ENCODE measurements at places on chromosomes 13 and 19.
A peak's percentile ranks its signal among the peaks of the same experiment; 100 is the strongest.

GRCh38 chr19:17086834-17087233 lies 11.3 kb downstream of the MYO9B start:
- DNase-seq, result no peak

DNA sequence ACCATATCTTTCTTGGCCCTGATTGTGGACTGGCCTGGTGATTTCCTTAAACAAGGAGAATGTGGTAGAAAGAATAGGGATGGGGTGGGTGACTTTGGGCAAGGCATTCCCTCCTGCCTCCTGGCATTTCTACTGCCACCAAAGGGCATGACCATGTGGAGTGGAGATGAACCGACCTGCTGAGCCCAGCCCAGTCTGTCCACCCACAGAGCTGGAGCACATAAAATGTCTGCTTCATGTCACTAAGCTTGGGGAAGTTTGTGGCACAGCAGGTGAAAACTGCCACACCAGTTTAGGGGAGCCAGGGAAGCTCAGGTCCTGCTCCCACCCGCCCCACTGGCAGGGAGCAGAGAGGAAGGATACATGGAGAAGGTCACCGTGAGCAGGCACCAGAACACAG lies 6.3 kb downstream of the TMEM161A start:
- DNase-seq, result no peak

DNA sequence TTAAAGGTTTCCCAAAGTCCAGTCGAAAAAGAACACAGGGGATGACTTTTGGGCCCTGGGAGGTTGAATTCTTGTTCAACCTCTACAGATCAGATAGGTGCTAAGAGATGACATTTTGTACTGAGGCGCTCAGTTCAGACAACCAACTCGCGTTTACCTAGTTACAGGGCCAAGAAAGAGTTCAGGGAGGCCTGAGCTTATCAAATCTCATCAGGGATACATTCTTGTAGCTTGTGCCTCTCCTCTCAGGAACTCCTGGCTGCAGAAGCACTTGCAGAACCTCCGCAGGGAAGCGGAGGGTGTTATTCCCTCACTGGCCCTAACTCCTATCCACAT lies 825 bp downstream of the ZNF776 start:
- DNase-seq, result no peak

GRCh38 chr19:41689993-41690800 lies 2.1 kb upstream of the CEACAM7 start:
- no peak for DNase-seq

DNA sequence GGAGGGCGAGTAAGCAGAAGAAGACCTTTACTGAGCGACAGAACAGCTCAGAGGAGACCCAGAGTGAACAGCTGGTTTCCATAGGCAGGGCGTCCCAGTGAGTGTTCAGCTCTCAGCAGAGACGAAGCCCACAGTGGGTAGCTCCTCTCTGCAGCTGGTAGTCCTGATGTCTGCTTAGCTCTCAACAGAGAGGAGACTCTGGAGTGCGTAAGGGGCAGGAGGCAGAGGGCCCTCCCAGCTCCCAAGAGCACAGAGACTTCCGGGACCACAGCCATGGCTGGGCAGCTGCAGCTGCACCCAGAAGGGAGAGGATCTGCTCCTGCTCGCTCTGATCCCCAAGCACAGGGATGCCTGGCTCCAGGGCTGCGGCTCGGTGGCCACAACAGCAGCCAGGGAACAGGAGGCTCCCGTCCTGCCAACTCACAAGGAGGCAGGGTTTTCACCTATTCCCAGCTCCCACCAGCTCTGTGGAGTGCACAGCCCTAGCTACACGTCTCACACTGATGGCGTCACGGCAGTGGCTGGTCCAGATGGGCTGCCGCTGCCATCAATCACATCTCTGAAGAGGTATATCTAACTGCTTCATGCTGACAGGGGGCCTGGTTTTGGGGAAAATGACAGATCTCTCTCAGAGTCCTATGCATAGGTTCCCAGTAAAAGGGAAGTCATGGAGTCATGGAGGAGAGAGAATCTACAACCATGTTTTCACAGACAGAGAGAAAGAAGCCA lies 2660.1 kb upstream of the PCDH20 start:
- DNase-seq, result peak; percentile 8

DNA sequence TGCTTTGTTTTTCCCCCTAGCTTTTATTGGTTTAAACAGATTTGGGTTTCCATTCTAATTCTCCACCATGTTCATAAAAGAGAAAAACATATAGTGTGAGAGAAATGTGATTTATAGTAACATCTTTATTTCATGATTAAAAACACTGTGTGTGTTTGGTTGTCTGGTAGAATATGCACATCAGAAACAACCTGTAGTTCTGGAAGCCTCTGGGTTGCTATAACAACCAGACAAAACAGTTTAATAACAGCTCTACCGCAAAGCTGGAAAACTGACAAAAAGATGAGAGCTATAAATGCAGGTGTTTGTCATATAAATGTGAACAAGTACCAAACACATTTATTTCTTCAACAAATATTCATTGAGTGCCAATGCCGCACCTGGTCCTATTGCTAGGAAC lies 9.8 kb downstream of the KBTBD6 start:
- DNase-seq, result no peak

DNA sequence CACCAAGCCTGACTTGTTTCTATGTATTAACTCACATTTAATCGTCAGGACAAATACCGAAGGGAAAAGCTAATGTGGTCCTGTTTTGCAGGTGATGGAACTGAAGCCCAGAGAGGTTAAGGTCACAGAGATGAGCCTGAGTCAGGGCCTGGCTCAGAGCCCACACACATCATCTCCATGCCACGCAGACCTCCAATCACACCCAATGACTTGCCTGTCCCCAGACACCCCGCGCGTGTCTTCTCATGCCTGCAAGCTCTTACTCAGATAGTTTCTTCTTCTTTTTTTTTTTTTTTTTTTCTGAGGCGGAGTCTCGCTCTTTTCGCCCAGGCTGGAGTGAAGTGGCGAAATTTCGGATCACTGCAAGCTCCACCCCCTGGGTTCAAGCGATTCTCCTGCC lies 16.4 kb downstream of the SIX5 start:
- DNase-seq, result no peak

DNA sequence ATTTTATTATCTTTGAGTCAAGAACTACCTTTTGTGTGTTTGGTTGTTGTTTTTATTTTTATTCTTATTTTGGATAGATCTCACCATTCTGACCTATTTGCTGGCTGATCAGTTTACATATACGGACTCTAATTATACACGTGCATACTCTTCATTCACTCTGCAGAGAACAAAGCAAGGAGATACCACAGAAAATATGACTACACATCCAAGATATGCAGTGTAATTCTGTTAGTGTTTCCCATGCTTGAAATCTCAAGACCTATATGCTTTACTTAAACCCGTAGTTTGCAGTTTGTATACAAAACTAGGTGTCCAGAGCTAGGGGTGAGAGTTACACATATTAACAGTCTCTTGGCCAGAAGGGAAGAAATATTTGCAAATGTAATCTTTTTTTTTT lies 205.5 kb downstream of the DCLK1 start:
- no peak for DNase-seq

DNA sequence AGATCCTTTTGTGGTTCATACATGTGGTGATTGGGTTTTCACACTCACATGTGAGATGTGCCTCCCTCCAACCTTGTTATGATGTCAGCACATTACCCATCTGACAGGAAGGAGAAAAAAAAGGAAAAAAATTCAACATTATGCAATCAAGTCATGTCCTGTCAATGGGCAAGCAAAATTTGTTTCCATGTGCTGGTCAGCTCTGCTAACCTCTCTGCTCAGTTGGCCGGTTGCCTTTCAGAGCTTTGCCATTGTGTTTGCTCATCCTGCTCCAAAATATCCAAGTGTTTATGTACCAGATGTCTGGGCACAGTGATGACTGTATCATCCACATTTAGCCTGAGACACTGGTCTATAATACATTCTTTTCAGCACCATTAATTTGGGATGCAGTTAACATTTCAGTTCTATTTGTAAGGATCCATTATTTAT lies 27.0 kb upstream of the METTL21C start:
- DNase-seq, result peak; percentile 86

- no peak for DNase-seq
Measured at GRCh38 chr19:38683393-38684077, 36.1 kb downstream of the ACTN4 start.

DNA sequence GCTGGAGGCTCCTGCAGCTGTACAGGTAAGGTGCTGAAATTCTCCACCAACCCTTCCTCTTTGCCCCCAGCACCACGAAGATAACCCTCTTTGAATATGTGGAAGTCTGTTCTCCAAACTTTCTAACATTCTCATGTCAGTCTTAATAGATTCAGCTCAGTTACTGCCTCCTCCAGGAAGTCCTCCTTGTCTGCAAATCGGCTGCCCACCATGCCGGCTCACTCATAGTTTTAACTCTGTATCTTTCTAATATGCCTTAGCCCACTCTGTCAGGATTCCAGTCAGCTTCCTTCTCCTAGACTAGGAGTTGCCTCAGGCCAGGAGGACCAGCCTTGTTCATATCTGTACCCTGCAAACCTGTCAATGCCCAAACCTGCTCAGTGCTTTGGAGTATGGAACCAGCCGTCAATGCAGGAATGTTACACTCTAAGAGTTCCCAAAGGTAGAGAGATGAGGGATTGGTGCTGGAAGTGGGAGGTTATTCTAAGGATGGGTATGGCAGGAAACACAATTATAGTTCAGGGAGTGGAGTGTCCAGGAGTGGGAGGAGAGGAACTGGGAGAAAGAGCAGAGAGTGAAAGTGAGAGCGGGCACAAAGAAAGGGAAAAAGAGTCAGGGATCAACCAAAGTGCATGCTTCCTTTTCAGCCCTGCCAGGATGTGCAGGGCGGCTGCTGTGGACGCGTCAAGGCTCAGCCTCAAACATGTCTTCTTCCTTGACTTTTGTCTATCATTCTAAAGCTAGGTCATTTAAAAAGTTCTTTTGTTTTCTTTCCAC lies 38.0 kb upstream of the ALOX5AP start:
- DNase-seq, result no peak

GRCh38 chr13:76822698-76823267 lies 63.4 kb downstream of the KCTD12 start:
- DNase-seq, result no peak

GRCh38 chr13:113976711-113977684 lies 3.1 kb upstream of the C13orf46 start:
- no peak for DNase-seq

- no peak for DNase-seq
Measured at GRCh38 chr19:13670846-13671245, 93.5 kb upstream of the MRI1 start.

- no peak for DNase-seq
Measured at GRCh38 chr19:50175924-50176323, 12.8 kb upstream of the IZUMO2 start.

- DNase-seq, result no peak
Measured at GRCh38 chr13:98706446-98707110, 45.9 kb downstream of the SLC15A1 start.

DNA sequence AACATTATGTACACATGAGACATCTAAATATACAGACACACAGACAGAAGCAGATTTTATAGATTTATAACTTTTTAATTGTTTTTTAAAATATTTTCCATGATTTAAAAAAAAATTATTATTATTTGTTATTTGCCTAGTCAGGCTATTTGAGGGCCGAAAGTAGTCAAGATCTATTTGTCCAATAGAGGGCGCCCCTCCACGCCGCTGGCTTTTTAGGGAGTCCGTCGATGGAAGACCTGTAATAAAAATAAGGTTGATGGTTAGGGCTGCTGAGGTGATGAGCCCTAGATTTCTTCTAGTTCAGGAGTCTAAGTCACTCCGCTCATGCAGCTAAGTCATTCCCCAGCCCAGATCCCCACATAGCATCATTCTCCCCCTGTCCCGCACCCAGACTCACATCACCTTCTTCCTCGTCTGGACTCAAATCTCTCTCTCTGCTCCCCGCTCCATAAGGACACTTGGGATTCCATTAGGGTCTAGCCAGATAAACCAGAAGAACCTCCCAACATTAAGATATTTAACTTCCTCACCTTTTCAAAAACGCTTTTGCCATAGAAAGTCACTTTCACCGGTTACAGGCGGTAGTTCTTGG lies 33.9 kb upstream of the CEACAM21 start:
- DNase-seq, result no peak

- no peak for DNase-seq
Measured at GRCh38 chr19:49820125-49820524, 2.0 kb downstream of the MED25 start.

DNA sequence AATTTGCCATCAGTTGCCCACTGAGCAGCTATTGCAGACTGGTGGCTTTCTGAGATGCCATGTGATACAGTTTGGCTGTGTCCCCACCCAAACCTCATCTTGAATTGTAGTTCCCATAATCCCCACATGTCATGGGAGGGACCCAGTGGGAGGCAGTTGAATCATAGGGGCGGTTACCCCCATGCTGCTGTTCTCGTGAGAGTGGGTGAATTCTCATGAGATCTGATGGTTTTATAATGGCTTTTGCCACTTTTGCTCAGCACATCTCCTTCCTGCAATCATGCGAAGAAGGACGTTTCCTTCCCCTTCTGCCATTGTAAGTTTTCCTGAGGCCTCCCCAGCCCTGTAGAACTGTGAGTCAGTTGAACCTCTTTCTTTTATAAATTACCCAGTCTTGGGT lies 34.8 kb upstream of the ANKRD10 start:
- no peak for DNase-seq

DNA sequence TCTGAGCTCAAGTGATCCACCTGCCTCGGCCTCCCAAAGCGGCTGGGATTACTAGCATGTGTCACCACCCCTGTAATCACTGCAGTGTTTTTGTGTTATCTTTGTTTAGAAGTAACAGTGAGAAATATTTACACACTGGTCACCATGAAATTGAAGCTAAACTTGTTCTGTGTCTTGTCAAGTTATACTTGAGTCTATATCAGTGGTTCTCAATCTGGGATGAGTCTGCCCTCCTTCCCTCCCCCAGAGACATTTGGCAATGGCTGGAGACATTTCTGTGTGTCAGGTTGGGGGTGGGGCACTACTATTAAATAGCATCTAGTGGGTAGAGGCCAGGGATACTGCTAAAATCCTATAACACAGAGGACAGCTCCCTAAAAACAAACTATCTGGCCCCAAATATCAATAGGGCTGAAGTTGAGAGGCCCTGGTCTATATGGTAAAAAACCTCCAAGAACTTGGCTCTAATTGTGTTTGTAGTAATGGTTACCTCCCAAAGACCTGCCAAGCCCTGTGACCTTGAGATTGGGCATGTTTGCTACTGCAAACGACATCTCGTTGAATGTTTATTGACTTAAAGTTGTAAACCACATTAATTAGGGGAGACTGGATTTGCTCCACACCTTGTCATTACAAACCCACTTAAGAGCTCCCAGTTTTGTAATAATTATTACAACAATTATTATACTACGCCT lies 6.9 kb downstream of the CTU1 start:
- no peak for DNase-seq

DNA sequence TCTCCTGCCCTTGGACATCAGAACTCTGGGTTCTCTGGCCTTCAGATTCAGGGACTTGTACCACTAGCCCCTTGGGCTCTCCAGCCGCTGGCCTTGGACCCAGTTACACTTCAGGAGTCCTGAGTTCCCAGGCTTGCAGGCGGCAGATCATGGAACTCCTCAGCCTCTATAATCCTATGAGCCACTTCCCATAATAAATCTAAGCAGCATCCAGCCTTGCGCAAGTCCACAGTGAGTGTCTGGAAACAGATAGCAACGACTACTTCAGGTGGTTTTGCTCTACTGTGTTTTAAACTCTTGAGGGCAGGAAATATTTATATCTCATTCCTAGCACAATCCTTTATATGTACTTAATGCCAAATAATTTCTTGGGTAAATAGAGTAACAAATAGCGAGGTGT lies 92.3 kb downstream of the COL4A1 start:
- DNase-seq, result no peak

GRCh38 chr19:8695501-8695900 lies 3.1 kb downstream of the ACTL9 start:
- no peak for DNase-seq

- no peak for DNase-seq
Measured at GRCh38 chr13:44652168-44652567, 76.0 kb upstream of the TSC22D1 start.

GRCh38 chr19:57171551-57172081 lies 4.3 kb upstream of the DUXA start:
- DNase-seq, result peak; percentile 2
